ENCODE measurements at places on chromosomes 11 and 22. TPM values are rescaled to one million over a fixed set of nuclear protein-coding genes. Genes with fewer than 3 reads are reported as not detected.

Gene TEX54
- not detected for total RNA-seq

Gene GAL3ST3
- total RNA-seq = not detected

Gene TP53AIP1
- total RNA-seq = not detected

Gene OTOG
- total RNA-seq = not detected

Gene TEF
- 7.0 TPM for total RNA-seq

Gene MICAL3
- total RNA-seq = 19.0 TPM

Gene SCN4B
- not detected for total RNA-seq

Gene DSCAML1
- under 0.01 TPM for total RNA-seq

Gene PKNOX2
- total RNA-seq = 0.38 TPM

Gene GGT1
- 3.1 TPM for total RNA-seq

Gene ENTHD1
- under 0.01 TPM for total RNA-seq

Gene PATE2
- 0.38 TPM for total RNA-seq

Gene MMP1
- total RNA-seq = 3,390 TPM

Gene SUSD2
- total RNA-seq = 20.9 TPM

Gene PPP6R2
- total RNA-seq = 57.1 TPM

Gene GDPD4
- not detected for total RNA-seq

All from regular cardiac myocyte (primary cell).